Smooth muscle cell of bladder (primary cell): ENCODE measurements at places on chromosomes 3 and 15. TPM values are rescaled to one million over a fixed set of nuclear protein-coding genes. Genes with fewer than 3 reads are reported as not detected.

The ACSBG1 gene
- total RNA-seq = not detected in 2 replicates

The ZNF501 gene
- 4.0 and 5.4 TPM in 2 replicates for total RNA-seq

The LRRC49 gene
- 11.5 and 12.9 TPM in 2 replicates for total RNA-seq

The MYLK gene
- 183 and 191 TPM in 2 replicates for total RNA-seq

The TMEM40 gene
- not detected in 2 replicates for total RNA-seq

The PEX5L gene
- under 0.01 and 0.28 TPM in 2 replicates for total RNA-seq
